Hair follicular keratinocyte (primary cell): ENCODE measurements at places on chromosomes 3 and 15. TPM values are rescaled to one million over a fixed set of nuclear protein-coding genes. Genes with fewer than 3 reads are reported as not detected.

Gene ADPGK
- 36.7 and 44.1 TPM in 2 replicates for total RNA-seq

Gene ANKRD63
- not detected in 2 replicates for total RNA-seq

Gene SYNPR
- not detected in 2 replicates for total RNA-seq

Gene CAMK2N2
- total RNA-seq: 1.2 and 1.4 TPM in 2 replicates

Gene LDHAL6B
- total RNA-seq: not detected in 2 replicates

Gene MOBP
- not detected in 2 replicates for total RNA-seq

Gene MEX3B
- 1.2 and 1.6 TPM in 2 replicates for total RNA-seq
